ENCODE measurements at places on chromosomes 6 and 20.

GRCh38 chr6:100469101-100469859 lies 4.6 kb upstream of the SIM1 start:
- DNase-seq = no peak

GRCh38 chr6:2796861-2797260 lies 31.7 kb downstream of the WRNIP1 start:
- no peak for DNase-seq

- DNase-seq = no peak
Observed at GRCh38 chr20:1899241-1899525, 4.0 kb downstream of the SIRPA start.

GRCh38 chr20:32226391-32226790 lies 18.7 kb downstream of the POFUT1 start:
- no peak for DNase-seq

DNA sequence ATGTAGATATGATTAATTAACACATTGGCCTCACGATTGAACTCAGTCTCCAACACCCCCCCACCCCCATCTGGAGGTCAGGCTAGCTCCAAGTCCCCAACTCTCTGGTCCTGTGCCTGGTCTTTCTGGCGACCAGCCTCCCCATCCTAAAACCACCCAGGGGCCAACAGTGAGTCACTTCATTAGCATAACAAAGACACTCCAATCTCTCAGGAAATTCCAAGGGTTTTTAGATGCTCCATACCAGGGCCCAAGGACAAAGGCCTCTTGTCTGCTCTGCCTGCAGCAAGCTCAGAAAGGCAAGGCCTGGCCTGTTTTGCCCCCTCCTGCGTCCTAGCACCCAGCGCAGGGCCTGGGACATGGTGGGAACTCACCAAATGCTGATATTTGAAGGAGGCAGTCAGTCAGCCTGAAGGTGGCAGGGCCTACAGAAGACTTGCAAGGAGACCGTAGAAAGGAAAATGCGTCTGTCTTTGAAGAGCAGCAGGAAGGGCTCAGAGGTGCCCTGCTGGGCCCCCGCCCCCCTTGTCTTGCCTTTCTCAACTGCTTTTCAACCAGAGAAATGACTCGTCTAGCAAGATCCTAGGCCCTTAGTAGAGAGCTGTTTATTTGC lies 184.7 kb downstream of the CDH4 start:
- no peak for DNase-seq

DNA sequence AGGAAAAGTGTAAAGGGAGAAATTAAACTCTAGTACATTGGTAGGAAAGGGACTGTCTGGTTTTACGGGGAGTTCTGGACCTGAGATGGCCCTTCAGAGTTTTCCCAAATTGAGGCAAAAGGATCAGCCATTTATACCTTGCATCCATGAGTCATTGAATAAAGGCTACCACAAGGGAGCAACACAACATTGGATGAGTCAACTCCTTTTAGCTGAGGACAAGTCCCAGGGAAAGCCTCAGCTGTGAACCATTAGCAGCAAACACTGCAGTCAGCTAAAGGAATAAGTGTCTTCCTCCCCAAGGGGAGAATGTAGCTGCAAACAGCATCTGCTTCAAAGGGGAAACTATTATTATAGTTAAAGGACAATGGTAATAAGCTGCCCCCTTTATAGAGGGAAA lies 468.7 kb upstream of the ID4 start:
- DNase-seq = no peak

GRCh38 chr6:150202934-150203333 lies 60.1 kb downstream of the PPP1R14C start:
- no peak for DNase-seq

DNA sequence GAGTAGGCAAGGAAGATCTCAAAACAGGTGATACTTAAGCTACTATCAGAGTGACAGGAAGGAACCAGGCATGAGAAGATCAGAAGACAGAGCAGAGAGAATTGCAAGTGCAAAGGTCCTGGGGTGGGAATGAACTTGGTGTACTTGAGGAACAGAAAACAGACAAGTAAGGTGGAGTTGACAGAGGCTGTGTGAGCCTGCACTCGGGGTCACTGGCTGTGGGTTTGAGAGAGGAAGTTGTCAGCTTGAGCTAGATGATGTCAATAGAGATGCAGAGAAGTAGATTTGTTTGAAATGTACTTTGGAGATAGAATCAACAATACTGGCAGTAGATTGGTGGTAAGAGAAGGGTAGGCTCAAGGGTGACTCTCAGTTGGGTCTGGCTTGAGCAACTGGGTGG lies 209.5 kb downstream of the CLIC5 start:
- DNase-seq = no peak

DNA sequence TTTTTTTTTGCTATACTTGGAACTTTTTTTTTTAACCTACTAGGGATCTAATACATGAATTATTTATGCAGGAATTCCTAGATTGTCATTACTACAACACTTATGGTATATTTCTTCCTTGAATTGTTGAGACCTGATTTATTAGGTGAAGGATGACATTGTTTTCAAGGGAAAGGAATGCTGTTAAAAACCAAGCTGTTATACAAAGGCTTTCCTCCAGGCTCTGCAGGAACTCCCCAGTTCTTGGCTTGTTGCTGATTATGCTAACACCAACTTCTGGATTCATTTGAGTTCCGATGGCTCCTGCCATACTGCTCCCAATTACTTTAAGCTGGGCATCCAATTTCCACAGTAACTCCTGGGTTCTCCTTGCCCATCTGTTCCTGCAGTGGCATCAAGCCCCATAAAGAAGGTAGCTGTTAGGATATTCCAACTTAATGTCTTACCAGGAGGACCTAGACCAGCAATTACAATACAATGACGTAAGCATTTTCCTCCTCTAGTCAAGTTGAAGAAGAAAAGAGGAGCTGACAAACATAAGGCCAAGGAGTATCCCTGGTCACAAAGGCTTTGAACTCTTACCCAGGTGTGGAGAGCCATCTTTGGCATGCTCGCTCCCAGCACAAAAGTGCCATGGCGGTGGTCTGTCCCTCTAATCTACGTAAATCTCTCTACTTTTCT lies 215.9 kb upstream of the AGPAT4 start:
- no peak for DNase-seq

- peak; percentile 31 for DNase-seq
Observed at GRCh38 chr6:1477432-1478090, 88.2 kb downstream of the FOXF2 start.

DNA sequence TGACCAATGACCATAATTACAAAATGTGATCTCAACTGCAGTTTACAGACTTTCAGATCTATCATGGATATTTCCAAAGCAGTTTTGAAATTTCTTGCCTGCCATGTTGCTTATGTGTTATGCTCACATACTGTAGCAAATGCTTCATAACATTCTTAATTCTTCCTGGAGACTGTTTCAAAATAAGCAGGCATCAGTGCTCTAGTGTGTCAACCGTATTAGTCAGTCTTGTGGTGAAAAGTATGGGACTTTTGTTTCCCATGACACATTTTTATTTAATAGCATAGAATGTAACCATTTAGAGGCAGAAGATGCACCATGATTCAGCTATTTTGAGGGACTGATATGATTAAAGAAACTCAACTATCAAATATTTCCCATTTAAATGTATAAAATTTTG lies 1.7 kb downstream of the POPDC3 start:
- DNase-seq = no peak

- DNase-seq = no peak
Observed at GRCh38 chr6:53611342-53611741, 54.2 kb downstream of the KLHL31 start.

DNA sequence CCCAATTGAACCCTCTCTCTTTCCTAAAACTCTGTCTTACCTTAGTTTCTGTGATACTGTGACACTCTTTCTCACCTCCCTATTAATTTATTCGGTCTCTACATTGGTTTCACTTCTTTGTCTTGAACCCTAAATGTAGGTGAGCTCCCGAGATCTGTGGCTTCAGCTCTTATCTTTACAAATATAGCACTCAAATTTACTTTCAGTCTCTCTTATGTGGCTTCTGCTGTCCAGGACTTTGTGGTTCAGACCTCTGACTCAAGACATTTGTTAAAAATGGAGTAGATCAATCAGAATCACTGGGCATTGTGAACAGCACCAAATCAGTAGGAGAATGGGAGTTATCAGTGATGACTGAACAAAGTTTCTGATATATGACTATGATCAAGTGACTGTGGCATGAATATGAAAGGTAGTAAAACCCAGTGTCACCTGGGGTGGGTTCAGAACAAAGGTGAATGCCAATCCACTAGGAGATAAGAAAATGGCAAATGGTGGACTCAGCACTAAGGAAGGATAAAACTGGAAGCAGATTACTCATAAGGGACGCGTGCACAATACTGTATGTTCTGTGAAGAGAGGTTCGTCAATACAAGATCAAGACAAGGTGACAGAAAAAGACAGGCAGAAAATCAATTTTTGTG lies 27.2 kb downstream of the IL17F start:
- no peak for DNase-seq

GRCh38 chr20:1472556-1473245 lies 6.1 kb upstream of the NSFL1C start:
- no peak for DNase-seq

DNA sequence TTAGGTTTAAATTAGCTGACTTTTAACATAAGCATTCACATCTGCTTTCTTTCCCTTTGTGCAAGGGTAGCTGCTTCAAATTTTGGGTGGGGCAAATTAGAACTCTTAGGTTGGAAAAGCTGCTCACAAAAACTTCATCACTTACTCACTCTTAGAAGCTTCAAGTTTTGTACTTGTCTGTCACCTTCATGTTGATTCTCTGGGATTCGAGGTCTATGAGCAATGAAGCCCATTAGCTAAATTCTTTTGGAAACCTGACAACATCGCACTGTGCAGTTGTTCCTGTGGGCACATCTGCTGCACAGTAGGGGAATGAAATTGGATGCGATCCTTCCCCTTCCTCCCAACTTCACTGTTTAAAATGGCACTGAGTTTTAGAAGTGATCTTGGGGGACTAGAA lies 156.1 kb downstream of the UBE3D start:
- no peak for DNase-seq

DNA sequence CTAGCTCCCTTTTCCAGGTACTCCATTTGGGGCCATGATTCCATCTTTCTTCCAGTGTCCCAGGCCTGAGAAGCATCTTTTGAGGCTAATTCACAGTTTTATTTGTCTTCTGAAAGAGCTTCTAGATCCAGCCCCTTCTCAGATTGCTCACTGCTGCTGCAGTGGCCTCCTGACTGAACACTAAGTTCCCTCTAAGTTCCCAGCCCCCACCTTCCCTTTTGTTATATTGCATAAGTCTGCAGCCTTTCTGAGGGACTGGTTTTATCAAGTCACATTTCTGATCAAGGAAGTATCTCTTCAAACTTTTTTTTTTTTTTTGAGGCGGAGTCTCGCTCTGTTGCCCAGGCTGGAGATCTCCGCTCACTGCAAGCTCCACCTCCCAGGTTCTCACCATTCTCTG lies 10.7 kb downstream of the MAPRE1 start:
- no peak for DNase-seq

GRCh38 chr6:34190504-34191122 lies 44.7 kb upstream of the GRM4 start:
- no peak for DNase-seq

DNA sequence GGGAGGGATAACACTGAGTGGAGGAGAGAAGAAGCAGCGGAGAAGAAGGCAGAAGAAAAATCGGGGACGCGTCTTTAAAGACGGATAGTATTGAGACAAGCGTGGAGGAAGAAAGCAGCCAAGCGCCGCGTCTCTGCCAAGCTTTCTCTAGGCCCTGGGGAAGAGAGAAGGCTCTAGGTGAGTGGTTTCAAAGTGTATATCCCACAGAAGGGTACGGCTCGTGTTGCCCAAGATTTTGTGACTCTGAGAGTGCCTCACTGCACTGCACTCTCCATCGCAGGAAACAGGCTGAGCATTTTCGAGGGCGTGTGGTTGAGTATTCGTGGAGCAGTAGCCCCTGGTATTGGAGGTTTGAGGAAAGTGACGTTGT lies 185.4 kb downstream of the TRIM27 start:
- no peak for DNase-seq

- DNase-seq = no peak
Observed at GRCh38 chr20:41650231-41650948, 32.2 kb upstream of the CHD6 start.

DNA sequence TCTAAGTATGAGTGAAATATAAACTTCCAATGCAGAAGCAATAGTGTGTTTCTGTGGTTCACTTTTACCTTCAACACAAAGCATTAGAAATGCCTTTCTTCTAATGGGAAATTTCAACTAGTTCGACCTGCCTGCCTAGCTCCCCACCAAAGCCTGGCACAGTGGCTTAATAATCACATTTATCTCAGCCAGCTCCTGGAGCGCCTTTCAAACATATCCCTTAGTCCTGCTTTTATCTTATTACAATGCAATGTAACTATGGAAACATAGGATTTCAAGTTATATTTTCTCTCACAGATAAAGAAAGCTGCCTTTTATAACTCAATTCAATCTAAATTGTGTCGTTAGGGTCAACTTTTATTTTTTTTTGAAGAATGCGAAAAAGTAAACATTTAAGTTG lies 53.7 kb downstream of the KIF13A start:
- no peak for DNase-seq

DNA sequence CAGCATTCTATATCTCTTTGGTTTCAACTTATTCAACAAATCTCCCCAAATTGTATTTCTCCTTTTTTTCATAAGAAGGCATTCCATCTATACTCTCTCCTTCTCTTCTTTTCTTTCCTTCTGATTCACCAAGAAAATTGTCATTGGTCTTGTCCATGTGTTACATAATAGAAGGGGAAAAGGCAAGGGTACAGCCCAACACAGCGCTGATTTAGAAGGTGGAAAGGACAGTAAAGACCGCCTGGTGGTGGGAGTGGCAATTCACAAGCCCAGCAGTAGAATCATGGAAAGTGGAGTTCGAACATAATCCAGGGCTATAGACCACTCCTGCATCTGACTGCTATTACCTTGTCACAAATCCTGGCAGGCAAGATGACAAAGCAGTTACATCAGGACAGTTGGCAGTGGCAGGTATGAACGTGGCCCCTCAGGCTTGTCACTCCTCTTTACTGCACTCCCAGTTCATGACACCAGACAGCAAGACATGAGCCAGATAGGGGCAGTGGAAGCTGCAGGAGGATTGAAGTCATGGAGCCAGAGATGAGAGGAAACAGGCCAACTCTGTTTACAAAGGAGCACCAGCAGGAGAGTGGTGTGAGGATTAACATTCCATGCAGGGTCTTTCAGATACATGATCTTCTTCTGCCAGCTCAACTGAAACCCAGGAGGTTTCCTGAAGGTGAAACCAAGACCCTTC lies 2.1 kb upstream of the TNFAIP3 start:
- DNase-seq = no peak

DNA sequence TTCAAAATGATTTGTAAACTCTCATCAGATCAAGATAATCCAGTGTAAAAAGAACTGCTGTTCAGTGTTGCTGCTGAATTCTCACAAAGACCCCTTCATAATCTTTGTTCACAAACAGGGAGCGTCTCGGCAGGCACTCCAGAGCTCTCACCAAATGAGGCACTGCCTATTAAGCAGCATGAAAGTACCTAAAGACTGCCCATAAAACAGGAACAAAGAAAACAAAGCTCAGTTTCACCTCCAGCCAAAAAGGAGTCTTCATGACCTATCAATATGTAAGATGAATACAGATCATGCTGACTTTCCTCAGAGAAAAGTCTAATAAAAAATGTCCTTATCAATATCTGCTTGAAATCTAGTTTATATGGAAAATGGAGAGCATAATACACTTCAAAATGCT lies 41.8 kb downstream of the GPR63 start:
- no peak for DNase-seq
